ENCODE measurements at places on chromosomes 4 and X.

DNA sequence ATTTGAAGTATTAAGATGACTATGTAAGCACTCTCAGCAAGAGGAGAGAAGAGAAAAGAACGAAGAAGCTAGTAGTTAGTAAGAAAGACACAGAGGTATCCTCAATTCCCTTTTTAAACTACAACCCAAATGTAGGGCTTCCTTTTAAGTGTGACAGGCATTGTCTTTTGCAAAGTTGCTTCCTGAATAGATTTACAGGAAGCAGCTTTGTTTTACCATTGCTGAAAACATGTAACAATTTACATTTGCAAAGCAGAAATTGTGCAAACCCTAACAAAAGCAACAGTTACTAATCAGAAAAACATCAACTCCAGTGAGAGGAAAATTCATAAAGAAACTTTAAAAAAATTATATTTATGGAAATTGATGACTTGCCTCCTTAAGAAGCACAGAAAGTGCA is 96.4 kb downstream of the FAM13A start:
- DNase-seq, result no peak

- DNase-seq, result no peak
Measured at GRCh38 chrX:55149242-55149641, 60.4 kb downstream of the PAGE2 start.

DNA sequence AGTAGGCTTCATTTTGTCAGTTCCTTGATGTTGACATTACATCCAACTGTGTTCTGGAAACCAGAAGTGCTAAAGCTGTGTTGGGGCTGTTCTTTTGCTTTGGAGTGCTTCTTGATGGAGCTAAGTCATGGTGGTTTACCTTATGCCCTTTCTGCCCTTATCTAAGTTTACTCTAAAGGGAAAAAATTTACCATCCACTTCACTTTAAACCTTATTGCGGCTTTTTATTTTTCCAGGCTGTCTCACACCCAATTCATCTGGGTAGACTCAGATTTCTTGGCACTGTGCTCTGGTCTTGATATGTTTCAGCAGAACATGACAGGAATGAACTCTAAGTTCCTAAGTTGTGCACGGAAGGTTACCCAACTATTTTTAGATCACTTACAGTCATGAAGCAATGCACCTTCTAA is 104.7 kb upstream of the TTC29 start:
- DNase-seq, result no peak

GRCh38 chr4:163536091-163536490 is 41.6 kb downstream of the TMA16 start:
- no peak for DNase-seq

- no peak for DNase-seq
Measured at GRCh38 chrX:51665981-51666380, 16.6 kb downstream of the CENPVL2 start.

GRCh38 chrX:121103381-121103780 is 56.0 kb downstream of the GLUD2 start:
- no peak for DNase-seq
